ENCODE measurements at places on chromosomes 1 and 21.

DNA sequence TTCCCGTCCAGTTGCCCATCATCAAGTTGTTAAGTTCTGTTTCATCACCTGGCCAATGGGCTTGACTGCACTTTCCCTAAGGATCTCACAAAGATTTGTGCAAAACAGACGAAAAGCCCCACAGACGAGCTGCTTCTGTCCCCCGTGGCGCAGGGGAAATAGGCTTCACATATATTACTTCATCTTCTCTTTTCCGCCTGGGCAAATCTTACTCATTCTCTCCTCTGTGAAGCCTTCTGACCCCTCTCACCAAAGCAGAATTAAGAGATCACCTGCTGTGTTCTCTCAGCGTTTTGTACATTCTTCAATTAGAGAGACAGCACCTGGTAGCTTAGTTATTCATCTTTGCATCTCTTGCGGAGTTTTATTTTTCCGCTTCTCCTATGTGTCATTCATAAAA is 129.8 kb downstream of the IGSF21 start:
- no peak for DNase-seq

GRCh38 chr1:44644806-44645205 is 29.5 kb downstream of the TMEM53 start:
- DNase-seq, result no peak

- DNase-seq, result no peak
Observed at GRCh38 chr1:32521165-32521564, 18.1 kb upstream of the ZBTB8A start.

DNA sequence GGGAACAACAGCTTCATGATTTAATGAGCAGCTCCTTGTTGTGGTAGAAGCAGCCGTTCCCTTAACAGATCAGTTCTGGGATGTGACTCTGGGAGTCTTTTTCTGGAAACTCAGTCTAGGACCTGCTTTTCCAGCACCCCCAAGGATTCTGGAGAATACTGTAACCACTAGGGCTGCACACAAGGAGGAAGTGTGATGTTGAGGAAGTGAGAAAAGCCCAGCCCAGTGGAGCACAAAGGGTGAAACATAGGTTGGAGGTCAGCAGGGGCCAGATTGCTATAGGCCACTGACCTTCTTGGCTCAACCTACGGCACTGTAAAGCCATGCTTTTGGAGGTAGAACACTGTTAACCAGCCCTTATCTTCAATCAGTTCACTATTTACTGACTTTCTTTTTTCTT is 10.1 kb upstream of the PLA2G5 start:
- DNase-seq, result no peak

DNA sequence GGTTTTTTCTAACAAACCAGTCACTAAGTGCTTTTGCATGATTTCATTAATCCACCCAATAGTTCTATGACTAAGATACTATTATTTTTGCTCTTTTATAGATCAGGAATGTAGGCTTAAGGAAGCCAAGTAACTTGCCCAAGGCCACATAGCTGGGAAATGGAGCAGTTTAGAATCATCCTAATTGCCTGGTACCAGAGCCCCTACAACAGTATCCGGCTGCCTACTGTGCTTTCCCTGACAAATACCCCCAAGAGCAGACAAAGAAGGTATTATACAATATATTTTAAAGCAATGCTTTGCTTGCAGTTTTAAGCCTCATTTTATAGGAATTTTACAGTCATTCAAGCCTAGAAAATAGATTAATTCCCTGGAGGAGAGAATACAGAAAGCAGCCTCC is 45.5 kb upstream of the RASAL2 start:
- no peak for DNase-seq

DNA sequence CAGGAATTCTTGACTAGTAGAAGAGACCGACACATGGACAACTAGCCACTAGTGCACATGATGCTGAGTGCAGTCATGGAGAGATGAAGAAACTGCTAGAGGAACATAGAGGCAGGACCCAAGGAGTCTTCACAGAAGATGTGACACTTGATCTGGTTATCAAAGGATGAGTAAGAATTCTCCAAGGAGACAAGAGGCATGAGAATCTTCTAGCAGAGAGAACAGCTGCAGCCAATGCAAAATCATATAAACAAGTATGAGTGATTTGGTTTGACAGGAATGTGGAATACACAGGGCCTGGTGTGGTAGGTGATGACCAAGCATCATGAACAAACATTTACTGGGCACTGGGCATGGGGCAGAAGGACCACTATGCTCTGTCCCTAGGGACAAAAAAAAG is 140.9 kb upstream of the CTTNBP2NL start:
- no peak for DNase-seq

DNA sequence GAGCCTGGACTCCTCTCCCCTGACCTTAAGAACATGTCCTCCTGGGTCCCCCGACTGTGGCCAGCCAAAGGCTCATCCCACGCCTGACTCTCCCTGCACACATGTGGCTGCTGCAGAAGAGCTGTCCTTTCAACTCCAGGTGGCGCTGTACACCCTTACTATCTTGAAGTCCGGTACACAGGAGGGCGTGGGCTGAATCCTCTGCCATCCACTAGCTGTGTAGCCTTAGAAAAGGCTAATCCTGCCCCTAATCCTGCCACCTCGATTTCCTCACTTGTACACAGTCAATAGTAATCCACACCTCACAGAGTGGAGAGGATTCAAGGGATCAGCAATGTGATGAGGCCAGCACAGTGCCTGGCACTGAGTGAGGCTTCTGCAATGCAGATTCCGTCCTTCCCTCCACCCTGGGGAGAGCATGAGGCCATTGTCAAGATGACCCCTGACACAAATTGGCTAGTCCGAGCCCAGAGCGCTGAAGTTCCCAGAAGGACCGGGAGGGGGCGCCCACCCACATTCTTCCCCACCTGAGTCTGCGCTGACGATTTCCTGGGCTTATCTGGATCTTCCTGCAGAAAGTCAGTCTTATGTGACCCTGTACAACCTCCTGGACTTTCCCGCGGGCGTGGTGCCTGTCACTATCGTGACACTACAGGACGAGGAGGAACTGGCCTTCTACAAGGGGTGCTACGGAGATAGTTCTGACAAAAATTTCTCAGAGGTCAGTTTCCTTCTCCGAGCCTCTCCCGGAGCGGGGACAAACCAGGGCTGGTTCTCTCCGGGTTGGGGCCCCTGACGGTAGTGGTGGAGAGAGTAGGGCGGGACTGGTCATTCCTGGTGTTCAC is 47.1 kb upstream of the DMBX1 start:
- peak; percentile 31 for DNase-seq

- no peak for DNase-seq
Observed at GRCh38 chr1:23403038-23403336, 21.6 kb downstream of the TCEA3 start.
